ENCODE measurements at places on chromosomes 16 and 17.

- DNase-seq: peak; percentile 15
Measured at GRCh38 chr17:76643553-76644148, at the start of gene ST6GALNAC1. Gene ST6GALNAC1 (minus strand): TSS chr17:76643757. CDS start chr17:76643638, 119 bp downstream.

DNA sequence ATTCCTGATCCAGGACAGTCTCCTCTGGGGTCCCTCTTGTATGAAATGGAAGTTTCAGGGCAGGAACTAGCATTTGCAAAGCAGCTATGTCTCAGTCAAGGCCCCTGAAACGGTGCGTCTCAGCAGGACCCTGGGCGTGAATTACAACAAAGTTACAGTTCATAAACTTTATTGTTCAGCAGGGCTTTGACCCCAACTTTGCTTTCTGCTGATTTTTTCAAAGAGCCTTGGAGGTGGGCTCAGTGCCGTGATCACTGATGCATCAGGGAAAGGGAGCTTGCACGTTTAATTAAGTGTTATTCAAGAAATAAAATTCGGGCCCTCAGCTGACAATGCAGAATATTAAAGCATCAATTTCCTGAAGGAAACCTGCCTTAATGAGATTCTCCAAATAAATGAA is 260.1 kb upstream of the C16orf82 start:
- DNase-seq: no peak

GRCh38 chr17:45432405-45433158 is at the start of gene ARHGAP27:
Gene ARHGAP27 (minus strand): TSS chr17:45432870. CDS start chr17:45430279, 2,591 bp downstream.
- no peak for DNase-seq

DNA sequence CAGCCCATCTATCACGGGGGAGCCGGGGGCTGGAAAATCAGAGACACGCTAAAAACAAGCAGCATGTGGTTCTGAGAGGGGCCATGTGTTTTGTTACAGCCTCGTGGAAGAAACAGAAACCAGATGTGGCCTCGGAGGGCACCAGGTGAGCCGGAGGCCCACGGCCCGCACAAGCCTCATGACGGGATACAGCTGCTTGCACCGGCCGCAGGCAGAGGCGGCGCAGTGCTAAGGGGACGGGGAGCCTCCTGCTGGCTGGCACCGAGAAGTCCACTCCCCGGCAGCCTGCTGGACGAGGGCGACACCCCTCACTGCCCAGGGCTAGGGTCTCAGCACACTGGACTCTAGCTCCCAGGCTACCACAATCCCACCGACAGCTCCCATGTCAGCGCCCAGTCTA is 19.2 kb downstream of the NDUFAF8 start:
- no peak for DNase-seq

DNA sequence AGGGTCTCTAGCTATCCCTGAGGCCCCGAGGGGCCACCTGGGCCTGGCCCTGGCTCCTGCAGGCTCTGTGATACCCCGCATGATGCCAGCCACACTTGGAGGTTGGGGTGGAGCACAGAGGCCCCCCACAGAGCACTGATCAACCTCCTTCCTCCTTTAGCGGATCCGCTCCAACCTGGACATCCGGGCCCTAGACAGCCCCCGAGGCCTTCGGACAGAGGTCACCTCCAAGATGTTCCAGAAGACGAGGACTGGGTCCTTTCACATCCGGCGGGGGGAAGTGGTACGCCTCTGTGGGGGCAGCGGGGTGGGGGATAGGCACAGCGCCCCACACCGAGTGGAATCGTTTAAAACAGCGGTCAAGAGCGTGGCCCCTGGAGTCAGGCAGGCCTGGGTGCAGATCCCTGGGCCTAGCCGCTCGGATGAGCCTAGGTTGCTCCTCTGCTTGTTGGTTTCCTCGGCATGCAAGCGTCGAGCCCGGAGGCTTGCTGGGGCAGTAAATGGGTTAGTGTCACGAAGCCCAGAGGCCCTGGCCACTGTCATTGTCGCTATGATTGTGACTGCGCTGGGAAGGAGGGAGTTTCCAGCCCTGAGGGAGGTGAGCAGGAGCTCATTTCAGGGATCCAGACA is 9.9 kb downstream of the ITGB4 start:
- DNase-seq: no peak

GRCh38 chr17:31294231-31294630 is 2.8 kb downstream of the OMG start:
- no peak for DNase-seq

DNA sequence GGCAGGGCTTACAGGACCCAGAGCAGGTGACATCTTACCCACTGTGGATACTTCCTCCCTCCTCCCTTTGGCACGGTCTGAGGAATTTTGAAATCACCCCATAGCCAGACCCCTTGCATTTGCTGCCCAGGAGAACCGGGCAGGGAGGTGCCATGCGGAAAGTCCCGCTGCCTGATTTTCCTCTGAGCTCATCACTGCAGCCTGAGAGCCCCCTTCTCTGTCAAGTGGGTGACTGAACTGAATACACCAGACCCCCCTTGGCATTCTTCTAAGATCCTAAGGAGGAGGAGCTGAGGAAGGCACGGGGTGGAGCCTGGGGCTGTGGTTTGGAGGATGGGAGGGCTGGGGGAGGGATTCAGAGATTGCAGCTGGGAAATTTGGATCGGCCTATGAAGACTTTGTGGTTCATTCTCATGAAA is 173.4 kb downstream of the RAB11FIP4 start:
- no peak for DNase-seq

Data from stimulated activated naive CD4-positive, alpha-beta T cell treated with Interleukin-2 at 50 U/mL for 16 hours (primary cell).